ENCODE measurements at places on chromosomes 1 and 21. TPM values are rescaled to one million over a fixed set of nuclear protein-coding genes. Genes with fewer than 3 reads are reported as not detected.

DNA sequence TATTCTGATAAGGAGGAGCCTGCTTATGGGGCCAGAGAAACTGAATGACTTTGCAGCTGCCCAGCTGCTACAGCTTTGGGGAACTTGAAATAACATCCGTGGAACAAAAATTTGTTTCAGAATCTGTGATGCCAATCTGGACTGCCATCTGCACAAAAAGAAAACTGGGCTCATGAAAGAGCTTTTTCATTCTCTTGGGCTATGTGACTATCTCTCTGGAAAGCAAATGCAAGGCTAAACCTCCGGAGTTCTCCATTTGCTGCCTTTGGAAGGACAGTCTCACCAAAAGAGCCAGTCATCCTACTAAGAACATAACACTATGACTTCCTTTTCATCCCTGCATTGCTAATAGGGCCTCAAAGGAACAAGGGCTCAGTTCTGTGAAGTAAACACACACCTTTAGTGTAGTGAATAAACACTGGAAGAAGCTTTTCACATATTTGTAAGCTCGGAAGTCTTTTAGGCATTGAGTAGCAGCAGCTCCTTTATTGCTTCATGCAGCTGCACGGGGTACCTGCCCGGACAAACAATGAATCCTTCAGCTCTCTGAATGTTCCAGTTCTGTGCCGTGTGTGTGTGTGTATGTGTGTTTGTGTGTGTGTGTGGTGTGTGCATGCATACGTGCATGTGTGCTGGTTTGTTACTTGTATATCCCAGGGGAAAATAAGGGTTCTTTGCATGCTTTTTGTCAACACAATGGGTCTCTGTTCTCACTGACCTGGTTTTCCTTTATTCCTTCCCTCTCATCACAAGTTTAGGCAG lies 255.5 kb upstream of the SGIP1 start:
- no peak for DNase-seq

- no peak for DNase-seq
These were observed at the start of gene KCNE2 for GRCh38 chr21:34363733-34364132. TSS of gene KCNE2 (plus strand) at chr21:34364006. CDS start at chr21:34370479, 6,473 bp downstream.

- DNase-seq, result no peak
These were observed 5.1 kb upstream of the EDN2 start for GRCh38 chr1:41489561-41489960.

Gene FAAH
- 31.4 TPM for total RNA-seq

Gene RAB25
- 189 TPM for total RNA-seq

Gene PLXNA2
- total RNA-seq, result 16.2 TPM

GRCh38 chr1:156775799-156776198 lies 8.5 kb downstream of the PRCC start:
- DNase-seq, result no peak

Gene TRPM2
- total RNA-seq, result not detected

Gene CAMK1G
- not detected for total RNA-seq

Gene FBXO28
- 100 TPM for total RNA-seq

Gene RCAN3
- total RNA-seq, result 15.3 TPM

GRCh38 chr1:7845761-7846160 lies 7.1 kb downstream of the UTS2 start:
- no peak for DNase-seq

Gene LRRC39
- total RNA-seq, result 0.88 TPM

- no peak for DNase-seq
These were observed 19.3 kb upstream of the ACTA1 start for GRCh38 chr1:229452956-229453801.

DNA sequence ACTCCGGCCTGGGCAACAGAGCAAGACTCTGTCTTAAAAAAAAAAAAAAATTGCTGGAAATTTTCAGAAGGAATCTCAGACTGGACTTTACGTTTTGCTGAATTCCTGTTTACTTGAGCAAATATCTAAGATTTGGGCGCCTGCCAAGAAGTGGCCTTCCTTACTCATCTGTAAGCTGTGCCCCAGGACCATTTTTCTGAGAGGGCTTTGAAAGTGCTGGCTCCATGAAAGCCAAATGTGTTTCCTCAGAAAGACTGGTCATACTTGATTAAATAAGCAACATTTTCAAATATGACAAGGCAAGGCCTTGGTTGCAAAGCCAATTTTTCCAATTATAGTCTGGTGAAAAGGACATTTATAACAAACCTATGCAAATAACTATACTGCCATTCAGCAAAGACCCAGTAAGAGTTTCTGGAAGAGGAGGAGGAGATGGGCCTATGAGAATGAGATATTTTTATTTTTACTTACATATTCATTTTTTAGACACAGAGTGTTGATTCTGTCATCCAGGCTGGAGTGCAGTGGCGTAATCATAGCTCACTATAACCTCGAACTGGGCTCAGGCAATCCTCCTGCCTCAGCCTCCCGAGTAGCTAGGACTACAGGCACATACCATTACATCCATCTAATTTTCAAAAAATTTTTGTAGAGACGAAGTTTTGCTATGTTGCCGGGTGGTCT lies 56.3 kb upstream of the HTR1D start:
- DNase-seq, result peak; percentile 5

DNA sequence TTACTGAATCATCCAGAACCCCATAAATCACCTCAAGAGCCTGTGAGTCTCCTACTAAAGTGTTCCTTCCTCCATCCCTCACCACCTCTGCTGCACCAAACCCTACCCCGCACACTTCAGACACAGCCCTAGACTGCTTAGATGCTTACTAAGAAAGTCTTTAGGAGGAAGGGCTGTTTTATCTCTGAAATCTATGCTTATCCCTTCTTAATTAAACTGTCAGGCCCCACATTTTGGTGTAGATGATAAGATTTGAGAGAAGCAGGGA lies 216.8 kb upstream of the SGIP1 start:
- no peak for DNase-seq

Gene SDC3
- 15.0 TPM for total RNA-seq

DNA sequence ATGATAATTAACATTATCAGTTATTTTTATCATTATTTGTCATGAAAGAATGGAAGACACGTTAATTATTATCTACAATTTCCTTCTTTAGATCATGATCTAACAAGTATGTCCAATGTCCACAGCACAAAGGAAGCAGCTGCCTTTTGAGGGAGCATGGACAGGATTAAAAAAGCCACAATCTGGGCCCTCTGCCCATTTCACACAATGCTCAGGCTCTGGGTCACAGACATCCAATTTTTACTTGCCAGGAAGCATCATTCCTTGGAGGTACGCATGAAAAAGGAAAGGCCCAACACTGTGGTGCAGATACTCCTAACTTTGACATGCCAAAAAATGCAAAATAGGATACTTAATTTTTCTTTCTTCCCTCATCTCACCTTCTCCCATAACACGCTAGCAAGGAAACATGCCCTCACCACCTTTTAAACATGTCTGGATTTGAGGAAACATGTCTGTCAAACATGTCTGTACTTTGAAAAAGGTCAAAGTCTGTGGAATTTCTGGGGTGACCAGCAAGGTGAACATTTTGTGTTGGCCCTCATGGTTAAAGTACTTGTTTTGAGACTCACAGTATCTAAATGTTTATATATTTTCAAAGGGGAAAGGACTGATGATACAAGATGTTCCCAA lies 40.0 kb downstream of the GADD45A start:
- peak; percentile 67 for DNase-seq

DNA sequence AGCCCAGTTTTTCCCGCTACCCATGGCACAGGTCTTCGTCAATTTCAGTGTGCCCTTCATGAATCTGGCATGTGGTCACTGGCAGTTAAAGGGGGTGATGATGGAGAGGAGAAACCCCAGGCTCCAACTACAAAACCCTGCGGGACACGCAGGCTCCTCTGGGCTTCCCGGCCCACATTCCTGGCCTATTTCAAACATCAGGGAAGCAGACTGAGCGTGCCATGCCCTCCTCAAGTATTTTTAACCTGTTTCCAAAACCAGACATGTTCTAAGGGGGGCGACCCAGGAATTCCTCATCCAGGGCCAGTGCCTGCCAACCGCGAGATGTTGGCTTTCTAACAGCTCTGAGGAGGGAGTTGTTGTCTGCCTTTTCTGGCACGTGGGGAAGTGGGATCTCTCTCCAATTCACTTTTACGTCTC lies 85.1 kb downstream of the CAPZB start:
- no peak for DNase-seq

Gene KIF2C
- 67.6 TPM for total RNA-seq

- DNase-seq, result peak; percentile 39
These were observed 1.1 kb downstream of the CTPS1 start for GRCh38 chr1:40980453-40981121.

GRCh38 chr1:31346785-31347184 lies 26.1 kb downstream of the FABP3 start:
- no peak for DNase-seq

GRCh38 chr1:109877317-109877771 lies 33.3 kb upstream of the CSF1 start:
- DNase-seq, result peak; percentile 44

DNA sequence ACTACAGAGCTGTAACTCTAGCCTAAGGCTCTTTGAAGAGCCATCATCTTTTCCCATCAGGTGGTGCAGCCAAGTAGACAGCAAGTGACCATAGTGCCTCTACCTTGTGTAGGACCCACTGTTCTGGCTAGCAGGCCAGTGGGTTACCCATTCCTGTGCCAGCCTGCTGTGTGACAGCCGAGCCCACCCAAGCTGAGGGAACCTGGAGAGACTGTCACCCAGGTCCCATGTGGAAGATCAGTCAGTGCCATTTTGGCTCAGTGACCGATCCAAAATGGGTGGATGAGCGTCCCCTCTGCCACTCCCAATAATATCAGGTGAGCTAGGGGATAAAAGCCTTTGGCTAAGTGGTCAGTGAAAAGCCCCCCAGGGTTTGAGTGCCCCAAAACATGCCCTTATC lies 417.9 kb downstream of the MATN1 start:
- no peak for DNase-seq

Gene PAQR7
- total RNA-seq, result 13.6 TPM

DNA sequence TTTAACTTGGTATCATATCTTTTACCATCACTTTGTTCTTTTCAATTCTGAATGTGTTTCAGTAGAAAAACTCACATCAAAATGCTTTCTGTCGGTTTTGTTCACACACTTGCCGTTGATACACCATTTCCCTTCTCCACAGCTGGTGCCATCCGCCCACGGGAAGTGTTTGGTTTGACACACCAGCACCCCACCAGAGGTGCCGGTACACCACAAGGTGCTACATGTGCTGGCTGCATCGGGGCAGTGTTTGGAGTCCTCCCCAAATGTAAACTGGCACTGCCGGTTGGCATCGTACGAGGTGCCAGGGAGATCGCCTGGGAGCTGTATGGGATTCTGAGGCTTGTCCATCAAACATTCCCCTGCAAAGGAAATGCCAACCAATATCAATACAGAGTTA lies 5.0 kb downstream of the ADAMTS1 start:
- no peak for DNase-seq

Gene ITLN2
- total RNA-seq, result not detected

Gene NBPF8
- total RNA-seq, result 8.8 TPM

DNA sequence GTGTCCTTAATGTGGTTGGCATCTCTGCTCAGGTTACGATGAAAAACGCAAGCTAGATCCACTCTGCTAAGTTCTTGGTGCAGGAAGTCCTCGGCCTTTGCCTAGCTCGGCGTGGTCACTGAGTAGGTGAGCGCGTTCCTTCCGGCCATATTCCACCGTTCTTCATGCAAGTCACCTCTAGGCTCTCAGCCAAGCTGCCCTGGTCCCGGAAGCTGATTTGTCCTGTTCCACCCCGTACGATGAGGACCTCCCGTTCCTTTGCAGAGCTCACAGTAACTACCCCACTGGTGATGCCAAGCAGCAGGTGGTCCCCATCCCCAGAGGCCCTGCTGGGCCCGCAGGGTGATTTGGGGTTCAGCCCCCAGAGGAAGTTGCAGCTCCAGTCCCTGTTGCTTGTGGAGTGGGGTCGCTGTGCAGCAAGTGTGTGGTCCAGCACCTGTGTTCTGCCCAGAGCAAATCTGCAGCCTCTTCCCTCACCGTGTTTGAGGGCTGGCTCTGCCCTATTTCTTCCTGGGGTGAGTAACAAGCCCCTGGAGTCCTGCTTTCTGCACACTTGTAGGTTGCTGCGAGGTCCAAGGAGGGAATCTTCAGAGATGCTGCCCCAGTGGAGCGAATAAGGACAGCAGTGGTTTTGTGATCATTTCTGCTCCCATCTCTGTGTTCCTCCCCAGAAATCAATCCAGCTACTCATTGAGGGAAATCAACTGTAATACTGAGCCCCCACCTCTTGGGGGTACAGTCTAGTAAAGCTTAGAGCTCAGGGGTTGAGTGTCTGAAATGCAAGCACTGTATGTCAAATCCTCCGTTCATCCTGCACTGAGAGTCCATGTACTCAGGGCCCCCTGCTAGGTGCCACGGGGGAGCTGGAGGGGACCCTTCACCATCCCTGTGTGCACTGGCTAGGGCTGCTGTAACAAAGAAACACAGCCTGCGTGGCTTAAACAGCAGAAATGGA lies 2.3 kb downstream of the UMODL1 start:
- DNase-seq, result no peak

- DNase-seq, result no peak
These were observed 31.9 kb downstream of the WNT9A start for GRCh38 chr1:227915564-227916553.

DNA sequence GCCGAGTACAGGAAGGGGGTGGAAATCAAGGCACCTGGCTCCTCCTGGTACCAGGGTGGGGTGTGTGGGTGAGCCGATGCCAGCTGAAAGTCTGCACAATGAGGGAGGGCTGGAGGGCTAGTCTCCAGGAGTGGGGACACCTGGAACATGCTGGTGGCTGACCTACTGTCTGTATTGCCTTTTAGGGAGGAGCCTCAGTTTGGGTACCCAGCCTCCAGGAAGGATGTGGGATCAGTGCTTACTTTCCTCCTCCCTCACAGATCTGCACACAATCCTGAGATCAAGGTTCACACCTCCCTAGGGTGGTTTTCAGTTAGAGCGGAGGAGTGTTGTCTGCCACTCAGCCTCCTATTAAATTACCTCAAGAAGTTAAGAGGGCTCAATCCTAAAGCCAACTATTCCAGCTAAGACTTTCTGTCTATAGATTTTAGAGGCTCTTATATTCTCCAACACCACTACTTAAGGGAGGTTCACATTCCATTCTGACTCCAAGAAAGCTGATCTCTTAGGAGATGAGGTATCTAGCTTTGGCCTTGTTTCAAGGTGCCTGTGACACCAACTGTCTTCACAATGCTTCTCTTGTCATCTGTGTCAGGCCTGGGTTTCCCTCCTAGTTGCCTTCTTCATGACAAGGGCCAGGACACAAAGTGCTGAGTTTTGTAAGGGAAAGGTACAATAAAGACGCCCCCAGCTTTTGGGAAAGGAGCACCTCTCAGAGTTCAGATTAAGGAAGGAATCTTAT lies 15.7 kb downstream of the SSR2 start:
- no peak for DNase-seq

- DNase-seq, result no peak
These were observed 60.9 kb upstream of the PODN start for GRCh38 chr1:53001128-53001527.

GRCh38 chr1:2190491-2190976 lies 4.0 kb downstream of the FAAP20 start:
- DNase-seq, result no peak

Gene SYPL2
- total RNA-seq, result not detected

Gene NUF2
- total RNA-seq, result 33.1 TPM

Gene TNFRSF9
- 0.42 TPM for total RNA-seq

Gene MX2
- total RNA-seq, result 17.6 TPM

- DNase-seq, result no peak
These were observed 47.2 kb downstream of the TRIT1 start for GRCh38 chr1:39835935-39836594.

- DNase-seq, result no peak
These were observed 2.6 kb upstream of the SH3BGRL3 start for GRCh38 chr1:26277261-26277661.

Data from Calu3 (cell line).